ENCODE measurements at places on chromosomes 1 and 21.

- DNase-seq, result no peak
These were observed 406.9 kb upstream of the CXADR start for GRCh38 chr21:17105932-17106331.

GRCh38 chr1:1540818-1541628 lies 599 bp upstream of the TMEM240 start:
- DNase-seq, result no peak

DNA sequence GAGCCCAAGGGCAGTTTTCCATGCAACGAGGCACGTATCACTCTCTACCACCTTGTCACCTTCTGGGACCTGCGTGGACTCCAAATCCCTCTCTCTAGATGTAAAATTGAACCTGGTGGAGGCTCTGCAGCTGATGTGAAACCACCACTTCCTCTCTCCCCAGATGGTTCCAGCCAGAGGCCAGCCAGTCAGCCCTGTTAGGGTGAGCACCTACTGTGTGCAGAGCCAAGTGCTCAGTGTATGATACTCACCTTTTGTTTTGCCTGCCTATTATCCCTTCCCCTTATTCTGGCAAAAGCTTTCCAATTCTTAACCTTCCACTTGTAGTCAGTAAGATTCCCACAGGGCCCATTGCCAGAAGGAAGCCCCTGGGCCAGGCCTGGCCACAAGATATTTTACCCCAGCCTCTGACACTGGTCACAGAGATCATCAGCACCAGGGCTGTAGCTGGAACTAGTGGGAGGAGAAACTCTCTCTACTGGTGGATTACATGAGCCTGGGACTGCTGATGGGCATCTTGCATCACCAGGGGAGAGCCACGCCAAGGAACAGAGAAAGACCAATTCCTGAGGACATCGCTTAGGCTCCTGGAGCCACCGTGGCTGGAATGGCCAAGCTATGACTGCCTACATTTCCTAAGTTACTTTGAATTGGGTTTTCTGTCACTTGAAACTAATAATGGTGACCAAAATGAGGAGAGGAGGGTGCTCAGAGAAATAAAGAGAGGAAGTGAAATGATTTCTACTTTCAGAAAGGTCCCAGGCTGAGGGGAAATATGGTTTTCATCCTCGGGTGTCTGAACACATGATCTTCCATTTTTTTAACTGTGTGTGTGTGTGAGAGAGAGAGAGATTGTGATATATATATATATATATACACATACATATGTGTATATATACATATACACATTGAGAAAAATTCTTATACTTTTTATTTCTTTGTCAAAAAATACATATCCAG lies 26.6 kb upstream of the RD3 start:
- DNase-seq, result no peak

DNA sequence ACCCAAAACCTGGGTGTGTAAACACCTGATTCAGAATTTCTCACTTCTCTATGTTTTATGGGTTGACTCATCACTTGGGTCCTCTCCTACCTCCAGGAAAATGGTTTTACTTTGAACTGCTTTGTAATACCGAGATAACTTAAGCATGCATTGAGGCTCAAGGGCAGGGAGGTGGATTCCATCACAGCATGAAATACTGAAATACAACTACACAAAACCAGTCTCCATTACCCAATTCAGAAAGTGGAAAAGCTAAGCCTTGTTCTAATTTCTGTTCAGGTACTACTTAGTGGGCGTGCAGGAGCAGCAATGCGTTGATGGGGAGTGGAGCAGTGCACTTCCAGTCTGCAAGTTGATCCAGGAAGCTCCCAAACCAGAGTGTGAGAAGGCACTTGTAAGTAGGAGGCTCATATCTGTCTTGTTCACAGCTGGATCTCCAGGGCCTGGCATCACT lies 6.1 kb upstream of the C4BPA start:
- peak; percentile 50 for DNase-seq

DNA sequence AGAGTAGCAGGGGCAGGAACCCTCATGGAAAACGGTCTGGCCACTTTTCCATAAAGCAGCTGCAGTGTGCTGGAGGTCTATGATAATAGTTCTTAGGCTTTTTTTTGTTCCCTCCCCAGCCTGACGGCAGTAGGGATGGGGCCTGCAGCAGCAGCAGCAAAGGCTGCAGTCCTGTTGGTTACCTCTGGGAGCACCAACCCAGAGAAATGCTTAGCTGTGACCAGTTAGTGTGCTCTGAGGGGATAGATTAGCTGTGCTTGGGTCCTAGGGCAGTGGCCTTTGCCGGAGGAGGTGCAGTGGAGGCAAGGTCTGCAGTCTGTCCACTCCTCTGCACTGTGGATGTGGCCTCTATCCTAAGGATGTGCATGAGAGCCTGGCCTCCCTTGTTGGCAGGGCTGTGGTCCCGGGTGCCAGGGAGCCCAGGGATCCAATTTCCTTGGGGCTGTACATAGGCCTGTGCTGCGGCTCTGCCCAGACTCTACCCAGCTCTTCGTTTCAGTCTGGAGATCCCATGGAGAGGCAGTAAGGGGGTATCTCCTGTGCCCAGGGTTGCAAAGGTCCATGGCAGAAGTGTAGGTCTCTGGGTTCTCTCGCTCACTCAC lies 322.7 kb downstream of the PTBP2 start:
- no peak for DNase-seq

DNA sequence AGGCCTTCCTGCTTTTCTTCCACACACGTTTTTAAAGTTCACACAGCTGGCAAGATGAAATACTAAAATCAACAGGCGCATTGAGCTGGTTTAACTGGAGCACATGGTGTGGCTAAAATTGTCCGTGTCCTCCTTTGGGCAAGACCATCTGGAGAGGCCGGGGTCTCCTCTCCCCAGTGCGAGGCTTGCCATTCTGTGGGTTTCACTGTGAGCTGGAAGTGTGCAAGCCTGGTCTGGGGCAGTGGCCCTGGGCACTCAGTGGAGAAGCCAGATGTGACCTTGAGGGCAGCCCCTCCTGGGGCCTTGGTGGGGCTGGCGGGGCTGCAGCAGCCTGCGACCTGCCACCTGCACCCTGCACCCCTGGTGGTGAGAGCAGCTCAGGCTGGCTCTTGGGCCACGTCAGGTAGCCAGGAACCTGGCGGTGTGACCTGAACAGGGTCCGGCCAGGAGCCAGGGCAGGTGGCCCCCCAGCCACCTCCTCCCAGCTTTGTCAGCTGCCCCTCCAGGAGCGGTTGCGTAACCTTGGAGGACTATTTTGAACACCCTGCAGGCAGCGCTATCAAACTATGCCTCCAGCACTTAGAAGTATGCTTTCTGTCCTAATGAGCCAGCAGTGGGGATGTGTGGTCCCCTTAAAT lies 52.4 kb downstream of the SLC37A1 start:
- DNase-seq, result no peak

DNA sequence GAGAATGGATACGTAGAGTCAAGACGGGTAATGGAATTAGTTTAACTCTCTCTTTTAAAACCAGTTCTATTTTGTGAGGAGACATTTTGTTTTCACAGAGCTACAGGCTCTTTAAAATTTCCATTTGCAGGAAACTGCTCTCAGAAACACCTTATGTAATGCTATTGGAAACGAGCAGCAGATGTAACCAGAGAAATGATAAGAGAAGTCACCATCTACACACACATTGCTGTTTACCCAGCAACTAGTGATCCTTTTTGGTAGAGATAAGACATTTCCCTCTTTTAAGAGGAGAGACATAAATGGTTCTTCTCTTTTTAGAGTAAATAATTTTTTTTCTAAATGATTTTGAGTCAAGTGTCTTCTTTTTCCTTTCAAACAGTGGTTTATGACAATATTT lies 80.6 kb downstream of the KCTD3 start:
- no peak for DNase-seq

DNA sequence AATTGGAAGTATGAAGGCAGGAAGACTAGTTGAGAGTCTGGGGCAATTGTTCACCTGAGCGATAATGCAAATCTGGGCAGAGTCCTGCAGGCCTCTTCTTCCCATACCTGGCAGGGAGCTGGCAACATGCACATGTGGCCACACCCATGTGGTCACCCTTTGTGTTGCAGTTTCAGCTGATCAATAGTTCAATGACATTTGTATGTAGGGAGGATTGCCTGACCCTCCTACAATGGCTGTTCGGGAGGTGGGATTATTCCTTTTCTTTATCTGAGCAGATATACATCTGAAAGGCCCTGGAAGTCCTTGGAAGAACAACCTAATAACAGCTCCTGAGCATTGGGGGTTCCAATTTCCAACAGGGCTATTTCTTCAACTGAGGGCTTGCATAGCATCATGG lies 15.2 kb upstream of the TRIM45 start:
- DNase-seq, result no peak

GRCh38 chr1:115879977-115880376 lies 39.1 kb upstream of the NHLH2 start:
- no peak for DNase-seq

DNA sequence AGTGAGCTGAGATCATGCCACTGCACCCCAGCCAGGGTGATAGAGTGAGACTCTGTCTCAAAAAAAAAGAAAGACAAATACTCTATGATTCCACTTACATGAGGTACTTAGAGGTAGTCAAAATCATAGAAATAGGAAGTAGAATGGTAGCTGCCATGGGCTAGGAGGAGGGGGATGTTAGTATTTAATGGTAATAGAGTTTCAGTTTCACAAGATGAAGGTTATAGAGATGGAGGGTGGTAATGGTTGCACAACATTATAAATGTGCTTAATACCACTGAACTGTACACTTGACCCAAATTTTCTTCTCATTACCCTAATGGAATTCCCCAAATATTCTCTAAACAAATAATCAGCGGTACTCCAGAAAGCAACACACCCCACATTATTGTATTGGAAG lies 12.8 kb downstream of the EIF2B3 start:
- no peak for DNase-seq

DNA sequence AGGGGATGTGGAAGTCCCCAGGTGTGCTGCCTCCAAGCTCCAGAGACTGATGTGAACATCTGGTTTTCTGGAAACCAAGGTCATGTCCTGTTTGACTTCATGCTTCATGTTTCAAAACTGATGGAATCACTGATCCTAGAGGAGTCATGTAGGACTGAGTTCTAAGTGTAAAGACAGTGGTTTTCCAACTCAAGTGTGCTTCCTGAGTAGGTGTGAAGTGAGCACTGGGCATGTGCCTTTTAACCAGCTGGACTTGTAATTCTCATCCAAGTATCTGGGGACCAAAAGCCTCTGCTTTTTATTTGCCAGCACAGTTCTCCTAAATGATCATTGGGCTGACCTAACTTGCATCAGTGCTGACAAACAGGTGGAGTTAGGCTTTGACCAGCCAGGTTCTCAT lies 36.9 kb downstream of the ABCA4 start:
- DNase-seq, result no peak

- DNase-seq, result peak; percentile 11
These were observed 507 bp downstream of the AK5 start for GRCh38 chr1:77282187-77282865.

GRCh38 chr1:203799157-203799556 lies 3.7 kb downstream of the ZBED6 start:
- DNase-seq, result no peak

DNA sequence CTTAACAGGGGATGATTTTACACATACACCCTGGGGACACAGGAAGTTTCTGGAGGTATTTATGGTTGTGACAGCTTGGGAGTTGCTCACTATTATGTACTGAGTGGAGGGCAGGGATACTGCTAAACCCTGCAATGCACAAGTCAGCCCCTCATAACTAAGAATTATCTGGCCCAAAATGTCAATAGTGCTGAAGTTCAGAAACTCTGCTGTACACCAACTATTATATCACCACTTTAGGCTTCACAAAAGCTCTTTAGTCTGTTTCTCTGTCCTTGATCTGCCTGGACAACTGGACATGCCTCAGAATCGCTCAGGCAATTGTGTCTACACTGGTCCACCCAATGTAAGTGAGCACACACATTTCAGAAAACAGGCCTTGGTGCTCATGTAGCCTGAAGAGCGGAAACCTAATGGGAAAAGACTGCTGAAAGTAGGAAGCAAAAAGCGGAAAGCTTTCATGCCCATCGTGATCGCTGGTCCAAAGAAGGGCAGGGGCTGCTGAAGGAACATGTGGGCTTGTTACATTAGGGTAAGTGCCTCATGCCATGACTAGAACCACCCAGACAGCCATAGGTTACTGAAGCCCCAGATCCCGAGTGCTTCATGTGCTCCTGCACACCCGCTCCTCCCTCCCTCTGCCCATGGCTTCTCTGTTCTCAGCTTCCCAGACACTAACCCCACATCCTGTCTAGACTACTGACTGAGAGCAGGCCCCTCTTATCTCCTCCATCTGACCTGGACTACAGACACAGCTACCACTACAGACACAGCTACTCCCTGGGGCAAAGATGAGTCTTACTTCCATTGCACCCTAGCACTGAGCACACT lies 73.5 kb downstream of the LRIG2 start:
- peak; percentile 8 for DNase-seq

DNA sequence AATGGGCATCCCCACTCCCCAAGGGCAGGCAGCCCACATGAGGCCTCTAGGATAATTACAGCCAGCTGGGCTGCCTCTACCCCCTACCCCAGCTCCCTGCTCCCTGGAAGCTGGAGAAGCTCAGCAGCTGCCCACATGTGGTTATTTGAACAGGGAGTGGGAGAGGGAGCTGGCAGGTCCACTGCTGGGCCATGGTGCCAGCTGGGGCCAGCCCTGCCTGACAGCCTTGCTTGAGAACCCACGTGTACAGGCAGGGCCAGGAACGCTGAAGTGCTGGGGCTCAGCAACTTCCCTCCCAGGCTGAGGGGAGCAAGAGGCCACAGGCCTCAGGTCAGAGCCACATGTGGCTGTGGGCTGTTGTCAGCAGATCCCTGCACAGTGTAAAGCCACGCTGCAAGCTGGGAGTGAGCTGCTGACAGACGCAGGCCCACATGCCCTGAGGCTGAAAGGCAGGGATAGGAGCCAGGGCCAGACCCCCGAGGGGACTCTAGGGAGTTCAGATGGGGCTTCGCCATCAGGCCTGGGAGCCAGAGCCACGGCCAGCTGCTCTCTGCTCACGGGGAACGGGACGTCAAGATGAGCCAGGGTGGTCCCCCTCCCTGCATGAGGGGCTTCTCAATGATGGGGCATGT lies 129.0 kb downstream of the SYF2 start:
- no peak for DNase-seq

GRCh38 chr1:153353226-153353947 lies 4.3 kb upstream of the S100A9 start:
- no peak for DNase-seq

- no peak for DNase-seq
These were observed 270.1 kb downstream of the ASTN1 start for GRCh38 chr1:176894450-176894849.

Data from activated T-helper 1 cell treated with anti-CD3 and anti-CD28 coated beads, Interleukin-12 subunit alpha, Interleukin-12 subunit beta, Interleukin-2, Interleukin-4 antibody, amounts not matched to agents 30 ng/mL and 10 ng/mL and 1 ng/mL, durations not matched to agents 14 hours and 24 hours and 36 hours (primary cell).